ENCODE measurements at places on chromosomes 13 and 19.

- no peak for DNase-seq
These were observed 813 bp upstream of the DMPK start for GRCh38 chr19:45782820-45783785.

DNA sequence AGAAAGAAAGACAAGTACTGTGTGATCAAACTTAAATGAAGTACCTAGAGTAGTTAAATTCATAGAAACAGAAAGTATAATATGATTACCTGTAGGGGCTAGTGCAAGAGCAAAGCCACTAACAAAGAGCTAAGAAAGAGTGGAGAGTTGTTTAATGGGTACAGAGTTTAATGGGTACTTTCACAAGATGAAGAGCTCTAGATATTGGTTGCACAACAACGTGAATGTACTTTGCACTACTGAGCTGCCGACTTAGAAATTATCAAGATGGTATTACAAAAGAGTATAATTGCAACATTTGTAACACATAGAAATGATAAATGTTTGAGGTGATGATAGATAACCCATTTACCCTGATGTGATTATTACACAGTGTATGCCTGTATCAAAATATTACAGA lies 140.3 kb upstream of the GPC6 start:
- DNase-seq, result no peak

DNA sequence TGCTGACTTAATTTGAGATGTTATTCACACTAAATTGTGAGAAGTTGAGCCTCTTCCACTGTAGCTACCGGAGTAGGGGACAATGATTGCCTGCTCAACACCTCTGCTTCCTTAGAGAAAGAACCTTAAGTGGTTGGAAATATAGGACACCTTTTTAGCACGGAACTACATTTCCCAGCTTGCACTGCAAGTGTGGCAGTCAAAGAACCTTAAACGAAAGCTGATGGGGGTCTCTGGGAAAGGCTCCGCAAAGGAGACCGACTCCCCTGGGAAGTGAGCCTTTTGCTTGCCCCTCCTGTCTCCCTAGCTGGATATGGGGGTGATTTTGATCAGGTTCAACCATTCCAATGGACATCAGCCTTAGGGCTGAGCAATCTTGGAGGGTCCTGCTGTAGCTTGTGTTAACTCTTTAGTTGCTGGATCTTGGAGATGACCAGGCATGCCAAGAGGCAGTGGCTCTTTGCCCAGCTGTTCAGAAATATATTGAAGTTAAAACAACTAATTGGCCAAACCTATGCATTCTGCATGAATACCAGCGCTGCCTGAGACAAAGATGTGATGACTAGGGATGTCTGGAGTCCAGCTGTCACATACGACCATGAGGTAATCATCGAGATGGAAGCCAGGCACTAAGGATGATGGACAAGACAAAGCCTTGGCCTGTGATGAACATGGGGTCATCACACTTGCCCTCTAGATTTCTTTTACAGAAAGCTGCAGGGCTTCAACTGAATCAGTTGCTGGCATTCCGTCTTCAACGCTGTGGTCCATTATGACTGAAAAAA lies 286.5 kb downstream of the FOXO1 start:
- no peak for DNase-seq

- peak; percentile 13 for DNase-seq
These were observed 24.5 kb downstream of the TEX101 start for GRCh38 chr19:43439032-43439708.

DNA sequence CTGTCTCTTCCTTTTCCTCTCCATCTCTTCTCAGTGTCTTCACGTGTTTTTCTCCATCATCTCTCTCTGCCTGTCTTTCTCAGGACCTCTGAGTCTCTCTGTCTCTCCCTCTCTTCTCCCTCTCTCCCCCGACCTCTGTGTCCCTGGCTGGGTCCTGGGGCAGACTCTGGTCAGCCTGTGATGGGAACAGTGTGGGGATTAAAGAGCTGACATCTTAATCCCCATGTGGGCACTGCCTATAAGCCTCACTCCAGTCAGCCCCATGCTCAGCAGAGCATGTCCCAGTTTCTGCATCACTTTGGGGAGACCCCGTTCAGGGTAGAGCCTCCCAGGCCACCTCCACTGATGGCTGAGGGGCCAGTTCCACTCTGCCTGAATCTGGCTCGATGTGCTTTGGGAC lies 16.2 kb downstream of the EGLN2 start:
- no peak for DNase-seq

DNA sequence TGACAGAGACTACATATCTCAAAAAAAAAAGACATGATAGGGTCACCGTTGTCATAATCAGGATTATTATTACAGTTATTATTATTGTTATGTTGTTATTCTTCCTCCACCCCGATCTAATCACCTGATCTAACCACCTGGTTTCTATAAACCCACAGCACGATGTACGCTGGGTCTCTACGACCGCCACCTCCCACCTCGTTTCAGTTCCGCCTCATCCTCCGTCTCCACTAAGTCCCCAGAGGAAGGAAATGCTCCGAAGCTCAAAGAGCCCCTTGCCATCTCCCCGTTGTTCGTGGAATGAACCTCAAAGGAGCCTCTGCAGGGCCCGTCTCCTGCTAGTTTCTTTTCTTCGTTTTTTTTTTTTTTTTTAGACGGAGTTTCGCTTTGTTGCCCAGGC lies 15.9 kb upstream of the MEIS3 start:
- DNase-seq, result peak; percentile 19

DNA sequence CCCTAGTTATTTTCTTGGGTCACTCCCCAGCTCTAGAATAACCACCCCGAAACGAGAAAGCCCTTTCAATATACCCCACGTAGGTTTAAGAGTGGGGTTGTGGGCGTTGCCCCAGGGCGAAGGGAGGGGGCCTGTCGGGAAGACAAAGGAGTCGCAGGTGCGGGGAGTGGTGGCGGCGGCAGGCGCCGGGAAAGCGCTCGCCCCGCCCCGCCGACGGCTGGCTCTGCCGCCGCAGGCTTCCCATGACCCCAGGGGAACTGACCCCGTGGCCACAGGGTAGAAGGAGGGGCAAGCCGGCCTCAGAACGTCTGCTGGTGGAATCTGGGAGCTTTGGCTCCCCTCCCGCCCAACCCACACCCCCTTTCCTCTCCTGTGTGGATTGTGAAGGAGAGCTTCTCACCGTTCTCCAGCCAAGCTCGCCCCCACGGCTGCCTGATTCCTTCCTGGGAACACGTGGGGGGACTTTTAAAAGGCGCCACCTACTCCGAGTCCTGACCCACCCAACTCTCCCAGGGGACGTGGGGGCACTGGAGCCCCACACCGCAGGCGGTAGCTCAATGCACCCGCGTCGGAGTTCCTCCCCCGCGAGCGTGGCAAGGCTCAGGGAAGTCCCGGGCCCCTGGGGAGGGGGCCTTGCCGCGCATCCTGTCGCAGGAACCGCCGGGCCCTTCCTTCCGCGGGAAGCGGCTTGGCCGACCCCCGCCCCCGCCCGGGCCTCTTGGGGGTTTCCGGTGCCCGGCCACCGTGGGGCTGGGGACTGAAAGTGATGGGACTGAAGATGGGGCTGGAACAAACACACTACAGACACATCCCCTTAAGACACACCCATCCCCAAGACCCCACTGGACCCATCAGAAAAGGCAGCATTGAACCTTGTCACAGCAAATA lies 5.5 kb downstream of the IER2 start:
- DNase-seq, result peak; percentile 91

- no peak for DNase-seq
These were observed 10.5 kb upstream of the GPC6 start for GRCh38 chr13:93216122-93216521.
